Head of caudate nucleus (tissue), 42 donors: ENCODE measurements at places on chromosomes 7 and 10.

- DNase-seq = no peak
Observed at GRCh38 chr10:75377869-75378268, 23.7 kb downstream of the ZNF503 start.

GRCh38 chr7:36887233-36887632 lies 162.9 kb upstream of the AOAH start:
- DNase-seq = no peak

DNA sequence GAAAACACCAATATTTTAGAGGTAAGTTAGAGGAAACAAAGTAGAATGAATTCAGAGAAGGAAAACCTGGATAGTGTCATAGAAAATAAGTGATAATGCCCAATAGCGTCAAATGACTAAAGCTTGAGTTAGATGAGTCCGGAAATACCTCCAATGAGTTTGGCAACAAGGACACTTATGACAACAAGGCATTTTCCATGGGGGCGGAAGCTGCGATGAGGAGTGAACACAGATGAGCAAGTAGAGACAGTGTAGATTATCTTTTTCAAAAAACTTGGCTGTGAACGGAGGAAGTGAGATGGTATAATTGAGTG lies 383 bp upstream of the R3HCC1L start:
- DNase-seq = no peak

- DNase-seq = no peak
Observed at GRCh38 chr7:94823947-94824346, 83.4 kb upstream of the PPP1R9A start.

GRCh38 chr7:141737118-141737835 lies 881 bp upstream of the SSBP1 start:
- no peak for DNase-seq

GRCh38 chr7:17234030-17234397 lies 64.4 kb upstream of the AHR start:
- no peak for DNase-seq

DNA sequence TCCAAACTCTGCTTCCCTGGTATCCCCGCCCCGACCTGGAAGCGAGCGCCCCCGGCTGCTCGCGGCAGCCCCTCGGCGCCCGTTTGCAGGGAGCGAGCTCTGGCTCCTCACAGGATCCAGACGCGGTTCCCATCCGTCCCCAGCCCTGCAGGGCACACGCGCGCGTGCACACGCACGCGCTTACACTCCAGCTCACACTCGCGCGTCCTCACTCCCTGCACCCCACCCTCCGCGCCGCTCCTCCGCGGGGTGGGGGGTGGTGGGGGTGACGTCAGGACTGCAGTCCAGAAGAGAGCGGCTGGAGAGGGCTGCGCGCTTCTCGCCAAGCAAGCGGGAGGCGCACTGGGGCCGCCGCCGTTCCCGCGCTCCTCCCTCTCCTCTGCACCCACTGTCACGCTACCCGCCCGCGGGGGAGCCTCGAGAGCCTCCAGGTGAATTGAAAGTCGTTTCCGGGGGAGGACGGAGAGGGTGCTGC lies 255.6 kb downstream of the OTUD1 start:
- peak; percentile 51 for DNase-seq

- no peak for DNase-seq
Observed at GRCh38 chr7:44080686-44081265, 1.6 kb downstream of the POLM start.

DNA sequence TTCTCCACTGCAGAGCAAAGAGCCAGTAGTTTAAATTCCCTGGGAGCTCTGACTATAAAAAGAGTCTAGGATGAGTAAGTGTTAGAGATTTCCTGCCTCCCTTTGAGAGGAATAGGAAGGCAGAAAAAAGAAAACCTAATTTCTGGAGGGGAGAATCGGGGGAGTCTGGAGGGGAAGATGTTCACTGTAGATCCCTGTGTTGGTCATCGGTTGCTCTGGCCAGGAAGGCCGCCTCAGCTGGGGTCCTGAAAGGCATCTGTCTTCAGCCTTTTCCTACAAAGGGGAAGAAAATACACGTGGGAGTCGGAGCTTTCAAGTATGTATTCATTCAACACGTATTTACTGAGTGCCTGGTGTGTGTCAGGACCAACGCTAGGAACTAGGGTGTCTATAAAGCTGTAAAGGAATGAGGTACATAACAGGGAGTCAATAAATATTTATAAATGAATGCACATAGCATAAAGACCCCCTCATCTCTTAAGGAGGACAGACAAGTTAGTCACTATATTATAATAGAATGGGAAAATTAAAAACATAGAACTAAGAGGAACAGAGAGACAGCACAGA lies 101.1 kb downstream of the ICA1 start:
- DNase-seq = no peak

GRCh38 chr7:156764016-156764669 lies 123.6 kb downstream of the RNF32 start:
- DNase-seq = peak; percentile 76

DNA sequence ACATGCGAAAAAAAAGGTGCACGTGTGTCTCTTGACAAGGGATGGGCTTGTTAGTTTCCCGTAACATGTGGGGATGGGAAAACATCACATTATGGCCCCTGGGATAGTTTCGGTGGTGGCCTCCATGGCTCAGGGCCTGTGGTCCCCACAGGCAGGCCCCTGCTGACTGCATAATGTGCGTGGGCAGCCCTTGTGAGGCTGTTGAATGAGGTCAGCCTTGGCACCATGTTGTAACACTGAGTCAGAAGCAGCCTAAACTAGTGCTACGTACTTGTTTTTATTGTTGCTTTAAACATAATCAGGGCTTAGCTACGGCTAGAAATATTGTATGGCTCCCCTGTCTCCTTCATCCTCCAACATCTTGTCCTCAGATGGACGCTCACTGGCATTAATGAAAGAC lies 80.6 kb downstream of the BEND7 start:
- no peak for DNase-seq

- DNase-seq = no peak
Observed at GRCh38 chr10:67827811-67828210, 10.2 kb downstream of the DNAJC12 start.

DNA sequence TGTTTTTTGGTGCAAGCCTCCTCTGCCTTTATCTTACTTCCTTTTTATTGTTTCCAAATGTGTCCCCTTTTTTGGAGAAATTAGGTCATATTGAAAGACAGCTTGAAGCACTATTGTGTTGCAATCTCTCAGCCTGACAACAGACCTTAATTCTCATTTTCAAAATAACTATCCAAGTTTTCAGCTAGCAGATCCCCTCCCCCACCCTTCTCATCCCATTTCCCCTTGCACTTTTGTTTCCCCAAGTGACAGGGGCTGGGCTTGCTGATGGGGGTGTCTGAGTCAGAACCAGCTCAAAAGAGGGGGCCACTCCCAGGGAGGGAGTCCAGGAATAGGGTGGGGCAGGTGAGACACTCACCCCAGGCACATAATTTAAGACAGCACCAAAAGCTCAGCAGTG lies 75.3 kb downstream of the MKI67 start:
- DNase-seq = no peak

- DNase-seq = no peak
Observed at GRCh38 chr7:117399820-117400422, 27.4 kb downstream of the ASZ1 start.

- DNase-seq = peak; percentile 30
Observed at GRCh38 chr7:121872831-121873288, at the start of gene PTPRZ1. TSS of gene PTPRZ1 (plus strand) at chr7:121873161. CDS start at chr7:121873500, 339 bp downstream.

GRCh38 chr10:54530299-54530698 lies 270.7 kb downstream of the PCDH15 start:
- DNase-seq = no peak

GRCh38 chr7:31056775-31057346 lies 4.8 kb downstream of the ADCYAP1R1 start:
- DNase-seq = no peak

DNA sequence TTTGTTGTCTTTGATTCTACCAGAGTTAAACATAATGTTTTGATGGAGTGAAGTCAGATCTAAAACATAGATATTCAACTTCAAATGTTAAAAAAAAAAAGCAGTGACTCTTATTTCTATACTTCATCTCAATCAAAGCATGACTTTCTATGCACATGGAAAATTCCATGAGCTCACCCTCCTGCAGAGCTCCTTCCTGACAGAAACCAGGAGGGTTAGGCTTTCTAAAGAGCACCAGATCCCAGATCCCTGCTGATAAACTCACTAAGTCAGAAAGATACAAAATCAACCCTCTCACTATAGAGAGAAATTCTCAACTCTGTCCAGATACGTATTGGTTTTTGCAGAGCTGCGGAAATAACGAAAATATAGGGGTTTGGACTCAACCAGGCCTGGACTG lies 122.6 kb downstream of the FAM107B start:
- no peak for DNase-seq

DNA sequence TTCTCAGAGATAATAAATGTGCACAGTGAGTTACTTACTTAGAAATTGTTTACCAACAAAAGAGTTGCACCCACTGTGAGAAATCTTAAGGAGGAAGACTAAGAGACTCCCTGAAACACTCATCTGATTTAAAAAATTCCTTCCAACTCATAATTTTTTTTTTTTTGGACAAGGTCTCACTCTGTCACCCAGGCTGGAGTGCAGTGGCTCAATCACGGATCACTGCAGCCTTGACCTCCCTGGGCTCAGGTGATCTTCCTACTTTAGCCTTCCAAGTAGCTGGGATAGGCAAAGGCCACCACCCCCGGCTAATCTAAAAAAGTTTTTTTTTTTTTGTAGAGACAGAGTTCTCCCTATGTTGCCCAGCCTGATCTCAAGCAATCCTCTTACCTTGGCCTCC lies 36.0 kb downstream of the MALSU1 start:
- no peak for DNase-seq

- no peak for DNase-seq
Observed at GRCh38 chr7:100699018-100699417, 5.0 kb upstream of the GIGYF1 start.

DNA sequence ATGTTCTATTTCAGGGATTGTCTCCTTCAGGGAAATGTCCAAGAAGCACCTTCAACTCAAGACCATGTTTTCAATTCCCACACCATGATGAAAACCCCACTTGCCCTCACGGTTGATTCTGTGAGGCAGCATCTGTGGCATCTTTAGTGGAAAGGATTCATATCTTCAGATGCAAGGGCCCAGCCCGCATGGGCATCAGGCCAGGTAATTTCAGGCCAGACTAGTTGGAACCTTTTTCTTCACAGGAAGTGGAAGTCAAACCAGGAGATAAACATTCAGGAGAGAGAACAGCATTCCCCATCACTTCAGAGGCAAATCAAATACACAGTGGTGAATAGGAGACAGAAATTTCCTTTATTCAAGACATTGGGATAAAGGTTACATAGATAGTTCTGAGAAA lies 88.8 kb downstream of the JCAD start:
- DNase-seq = no peak

GRCh38 chr10:113047963-113048781 lies 98.1 kb downstream of the TCF7L2 start:
- no peak for DNase-seq

GRCh38 chr10:35607475-35608327 lies 2.6 kb downstream of the GJD4 start:
- DNase-seq = no peak

GRCh38 chr7:108234971-108235450 lies 104.8 kb upstream of the LAMB4 start:
- no peak for DNase-seq

GRCh38 chr7:145655666-145656065 lies 460.9 kb upstream of the CNTNAP2 start:
- DNase-seq = no peak

DNA sequence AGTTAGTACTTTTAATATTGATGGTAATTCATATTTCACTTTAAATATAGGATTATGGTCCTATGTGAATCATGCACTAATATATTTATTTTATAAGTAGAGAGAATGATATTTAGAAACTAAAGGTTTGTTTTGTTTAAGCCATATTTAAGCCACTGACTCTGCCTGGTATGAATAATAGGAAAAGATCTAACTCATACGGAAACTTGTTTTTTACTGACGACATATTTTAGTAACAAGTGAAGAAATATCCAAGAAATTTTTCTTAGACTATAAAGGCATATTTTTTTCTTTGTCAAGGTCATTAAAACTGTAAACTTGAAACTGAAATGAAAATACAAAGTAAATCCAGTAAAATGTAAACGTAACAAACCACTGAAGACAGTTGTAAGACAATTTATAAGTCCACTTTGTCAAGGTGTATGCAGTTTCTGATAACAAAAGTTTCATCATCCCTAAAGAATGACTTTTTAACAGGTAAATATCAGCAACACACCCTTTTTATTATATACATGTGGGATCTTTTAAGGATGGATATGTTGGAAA lies 147.1 kb downstream of the PHF14 start:
- no peak for DNase-seq

DNA sequence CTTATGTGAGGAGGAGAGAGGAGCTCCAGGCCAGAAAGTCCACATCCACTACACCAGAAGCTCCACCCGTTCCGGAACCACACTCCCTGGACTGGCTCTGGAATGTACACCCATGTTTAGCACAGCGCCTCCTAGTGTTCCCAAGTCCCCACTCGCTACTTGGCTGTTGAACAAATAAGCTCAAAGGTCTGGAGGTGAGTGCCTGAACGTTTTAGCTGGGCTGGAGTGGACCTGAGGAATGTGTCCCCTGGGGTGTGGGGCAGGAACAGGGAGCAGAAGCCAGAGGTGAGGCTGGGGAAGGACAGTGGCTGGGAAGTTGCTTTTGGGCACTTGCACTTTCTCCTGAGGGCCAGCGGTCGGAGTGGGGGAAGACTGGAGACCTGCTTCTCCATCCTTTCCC lies 164.1 kb upstream of the CDCA7L start:
- peak; percentile 83 for DNase-seq

DNA sequence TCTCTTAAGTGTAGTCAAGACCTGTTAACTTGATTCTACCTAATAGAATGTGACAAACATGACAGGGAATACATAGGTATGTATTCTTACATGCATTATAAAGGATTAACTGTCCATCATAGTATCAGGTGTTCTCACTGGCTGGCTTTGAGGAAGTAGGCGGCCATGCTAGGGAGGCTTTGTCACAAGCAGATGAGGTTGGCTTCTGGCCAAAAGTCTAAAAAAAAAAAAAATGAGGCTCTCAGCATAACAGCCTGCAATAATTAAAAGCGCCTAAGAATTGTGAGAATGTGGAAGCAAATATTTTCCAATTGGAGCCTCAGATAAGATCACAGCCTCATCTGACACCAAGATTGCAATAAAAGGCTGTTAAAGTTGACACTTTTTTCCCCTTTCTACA lies 1256.8 kb upstream of the SORCS1 start:
- no peak for DNase-seq

DNA sequence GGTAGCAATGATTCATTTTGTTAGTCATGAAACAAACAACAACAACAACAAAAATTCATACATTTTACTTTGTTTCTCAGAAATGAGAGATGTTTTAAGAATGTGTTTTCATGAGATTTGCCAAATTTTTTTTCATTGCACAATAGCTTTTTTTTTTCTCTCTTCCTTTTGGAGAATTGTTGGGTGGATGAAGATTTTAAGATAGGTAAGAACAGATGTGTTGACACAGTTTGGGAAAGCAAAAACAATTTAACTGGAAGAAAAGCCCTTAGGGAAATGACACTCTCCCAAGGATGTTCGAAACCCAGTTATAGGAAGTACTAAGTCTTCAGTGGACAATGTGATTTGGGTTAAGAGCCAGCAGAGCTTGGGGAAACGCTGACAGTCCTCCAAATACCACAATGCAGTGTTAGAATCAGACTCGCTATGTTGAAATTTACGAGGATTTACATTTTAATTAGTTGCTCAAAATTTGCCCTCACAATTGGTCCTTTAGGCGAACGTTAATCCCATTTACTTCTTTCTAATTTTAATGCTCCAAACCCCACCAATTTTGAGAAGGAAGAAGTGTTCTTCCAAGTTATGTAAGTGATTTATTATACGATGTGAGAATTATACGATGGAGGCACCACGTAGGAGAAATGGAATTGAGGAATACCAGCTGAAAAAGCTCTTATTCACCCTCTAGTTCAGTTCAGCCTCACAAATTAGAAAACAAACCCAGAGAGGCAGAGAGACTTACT lies 61.2 kb downstream of the HHEX start:
- DNase-seq = no peak
